Osteoblast (primary cell): ENCODE measurements at places on chromosomes 6 and 20.

- no peak for DNase-seq
Measured at GRCh38 chr6:29757282-29757681, 34.0 kb downstream of the HLA-F start.

DNA sequence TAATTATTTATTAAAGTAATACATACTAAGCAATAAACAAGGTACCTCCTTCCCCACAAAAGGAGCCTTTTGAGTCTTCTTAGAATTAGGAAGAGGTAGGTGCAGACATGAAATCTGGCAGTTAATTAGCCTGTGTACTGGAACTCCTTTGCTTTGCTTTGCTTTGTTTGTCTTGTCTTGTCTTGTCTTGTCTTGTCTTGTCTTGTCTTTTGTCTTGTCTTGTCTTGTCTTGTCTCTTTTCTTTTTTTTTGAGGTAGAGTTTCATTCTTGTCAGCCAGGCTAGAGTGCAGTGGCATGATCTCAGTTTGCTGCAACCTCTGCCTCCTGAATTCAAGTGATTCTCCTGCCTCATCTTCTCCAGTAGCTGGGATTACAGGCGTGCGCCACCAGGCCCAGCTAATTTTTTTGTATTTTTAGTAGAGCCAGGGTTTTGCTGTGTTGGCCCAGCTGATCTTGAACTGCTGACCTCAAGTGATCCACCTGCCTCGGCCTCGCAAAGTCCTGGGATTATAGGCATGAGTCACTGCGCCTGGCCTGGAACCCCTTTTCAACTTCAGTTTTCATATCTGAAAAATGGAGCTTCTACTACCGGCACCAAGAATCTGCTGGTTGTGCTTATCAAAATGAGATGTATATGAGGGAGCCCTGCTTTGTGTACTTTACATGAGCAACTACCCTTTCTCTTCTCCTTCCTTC, 301.2 kb downstream of the CDKAL1 start:
- DNase-seq = no peak

GRCh38 chr20:20184706-20185105, 132.4 kb downstream of the CFAP61 start:
- DNase-seq = no peak

- DNase-seq = peak; percentile 54
Measured at GRCh38 chr20:32672982-32673851, 524 bp downstream of the C20orf203 start.

- peak; percentile 80 for DNase-seq
Measured at GRCh38 chr20:44209686-44210405, 725 bp downstream of the OSER1 start.

GRCh38 chr6:27837625-27838057, 74.6 kb downstream of the OR2B2 start:
- DNase-seq = peak; percentile 19

- DNase-seq = peak; percentile 9
Measured at GRCh38 chr20:10475225-10475624, 40.1 kb downstream of the SLX4IP start.

GRCh38 chr6:57222743-57223077, 603 bp upstream of the RAB23 start:
- no peak for DNase-seq

DNA sequence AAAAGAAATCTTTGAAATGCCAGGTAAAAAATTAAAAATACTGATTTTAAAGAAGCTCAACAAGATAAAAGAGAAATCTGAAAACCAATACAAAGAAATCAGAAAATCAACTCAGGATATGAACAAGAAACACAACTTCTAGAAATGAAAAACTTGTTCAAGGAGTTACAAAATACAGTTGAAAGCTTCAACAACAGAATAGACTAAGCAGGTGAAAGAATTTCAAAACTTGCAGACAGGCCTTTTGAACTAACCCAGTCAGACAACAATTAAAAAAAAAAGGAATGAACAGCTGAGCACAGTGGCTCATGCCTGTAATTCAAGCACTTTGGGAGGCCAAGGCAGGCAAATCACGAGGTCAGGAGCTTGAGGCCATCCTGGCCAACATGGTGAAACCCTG, 57.8 kb downstream of the PDSS2 start:
- DNase-seq = no peak

- DNase-seq = no peak
Measured at GRCh38 chr6:151412909-151413308, 21.6 kb upstream of the ZBTB2 start.

GRCh38 chr6:108966855-108967755, 118.9 kb downstream of the ARMC2 start:
- DNase-seq = no peak

DNA sequence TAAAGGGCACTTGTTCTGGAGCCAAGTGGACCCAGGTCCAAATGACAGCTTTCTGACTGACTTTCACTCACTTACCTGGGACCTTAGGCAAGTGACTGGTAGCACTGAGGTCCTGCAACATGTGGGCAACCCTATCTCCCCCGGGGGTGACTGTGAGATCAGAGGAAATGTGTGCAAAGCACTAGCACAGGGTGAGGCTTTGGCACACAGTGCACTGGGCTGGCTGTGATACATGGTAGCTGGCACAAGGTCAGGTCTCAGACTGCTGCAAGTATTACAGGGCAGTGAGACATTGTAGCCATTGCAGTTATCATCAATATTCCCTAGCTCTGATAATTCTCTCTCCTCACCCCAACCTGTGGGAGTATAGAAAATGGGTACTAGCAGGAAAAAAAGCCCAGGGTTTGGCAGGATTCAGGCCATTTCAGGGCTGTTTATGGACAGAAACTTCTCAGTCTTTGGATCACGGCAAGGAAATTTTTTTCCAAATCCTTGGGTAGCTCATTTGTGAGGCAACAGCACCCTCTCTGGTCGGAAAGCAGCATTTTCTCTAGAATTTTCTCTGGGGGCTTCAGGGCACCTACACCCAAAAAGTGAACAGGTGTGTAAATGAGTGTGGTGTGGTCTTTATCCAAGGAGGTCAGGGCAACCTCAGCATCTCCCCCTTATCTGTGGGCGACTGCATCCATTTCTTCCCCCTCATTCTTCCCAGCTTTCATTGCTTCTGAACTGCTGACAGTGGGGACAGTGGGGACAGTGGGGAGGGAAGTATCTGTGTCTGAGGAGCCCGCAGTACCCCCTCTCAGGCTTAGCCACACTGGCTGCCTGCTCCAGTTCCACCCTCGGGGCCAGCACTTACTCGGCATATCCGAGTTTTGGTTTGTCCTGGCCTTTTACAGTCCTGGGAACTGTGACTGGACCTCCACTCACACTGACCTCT, 148.7 kb upstream of the PHACTR3 start:
- DNase-seq = peak; percentile 76

DNA sequence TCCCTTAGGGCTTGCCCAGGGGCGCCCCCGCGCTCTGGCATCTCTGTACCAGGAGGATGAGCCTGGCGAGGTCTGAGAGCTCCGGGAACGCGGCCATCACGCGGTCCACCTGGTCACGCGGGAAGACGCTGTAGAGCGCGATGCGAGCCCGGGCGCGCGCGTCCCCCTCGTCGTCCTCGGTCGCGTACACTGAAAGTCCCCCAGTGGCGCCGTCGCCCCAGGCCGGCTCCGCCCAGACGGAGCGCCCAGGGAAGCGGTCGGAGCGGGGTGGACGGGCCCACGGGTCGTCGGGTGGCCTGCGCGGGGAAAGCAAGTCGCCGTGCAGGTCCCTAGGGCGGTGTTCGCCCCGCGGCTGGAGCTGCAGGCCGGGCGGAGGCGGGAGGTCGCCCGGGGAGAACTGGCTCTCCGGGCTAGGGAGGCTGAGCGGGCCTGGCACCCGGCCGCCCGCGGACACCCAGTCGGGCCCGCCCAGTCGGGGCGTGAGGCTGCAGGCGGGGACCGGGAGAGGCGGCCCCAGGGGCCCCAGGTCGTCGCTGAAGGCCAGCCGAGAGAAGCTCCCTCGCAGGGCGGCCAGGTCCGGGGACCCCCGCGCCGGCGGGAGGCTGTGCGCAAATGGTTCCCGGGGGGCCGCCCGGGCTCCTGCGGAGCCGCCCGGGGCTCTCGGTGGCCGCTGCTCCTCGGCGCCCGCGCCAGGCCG, 34.0 kb downstream of the ZC3H12D start:
- DNase-seq = peak; percentile 94

DNA sequence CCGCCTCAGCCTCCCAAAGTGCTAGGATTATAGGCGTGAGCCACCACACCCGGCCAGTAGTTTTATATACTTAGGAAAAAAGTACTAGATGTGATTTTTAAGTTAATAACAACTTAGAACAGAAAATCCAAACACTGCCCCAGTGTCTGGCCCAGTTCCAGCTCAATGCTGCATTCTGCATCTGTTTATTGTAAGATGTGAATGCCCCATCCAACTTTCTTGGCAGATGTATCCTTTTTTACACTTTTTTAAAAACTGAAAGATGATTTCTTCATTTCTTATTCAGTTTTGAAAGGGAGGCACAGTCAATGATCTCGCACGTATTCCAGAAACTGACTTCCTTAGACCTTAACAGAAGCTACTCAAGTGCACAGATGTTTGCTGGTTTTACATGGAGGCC, 85.6 kb upstream of the SRSF6 start:
- no peak for DNase-seq

GRCh38 chr6:108437821-108438220, 122.9 kb upstream of the FOXO3 start:
- no peak for DNase-seq
